Ascending aorta (tissue), 2 donors: ENCODE measurements at places on chromosomes 13 and 19. TPM values are rescaled to one million over a fixed set of nuclear protein-coding genes. Genes with fewer than 3 reads are reported as not detected.

The PODNL1 gene
- total RNA-seq, result 12.9 TPM

The ZNF823 gene
- total RNA-seq, result 5.2 TPM

The SOX1 gene
- not detected for total RNA-seq

The NPAS1 gene
- total RNA-seq, result not detected

The MUC16 gene
- total RNA-seq, result 0.32 TPM

The KLK4 gene
- total RNA-seq, result not detected

The ZNF835 gene
- 4.0 TPM for total RNA-seq

The STOML3 gene
- total RNA-seq, result not detected

The DCT gene
- not detected for total RNA-seq

The DNMT1 gene
- total RNA-seq, result 54.0 TPM

The GFY gene
- not detected for total RNA-seq

The RNF225 gene
- not detected for total RNA-seq

The ZNF99 gene
- not detected for total RNA-seq

The PGLYRP1 gene
- total RNA-seq, result not detected

The POU4F1 gene
- not detected for total RNA-seq

The TYK2 gene
- 80.7 TPM for total RNA-seq

The TYROBP gene
- total RNA-seq, result 31.5 TPM

The NTN5 gene
- total RNA-seq, result not detected

The SH2D3A gene
- total RNA-seq, result not detected

The CALR gene
- 297 TPM for total RNA-seq

The CLEC17A gene
- total RNA-seq, result not detected

The CRX gene
- not detected for total RNA-seq

The ZNF486 gene
- total RNA-seq, result 1.1 TPM

The ATP4B gene
- not detected for total RNA-seq

The SHISA7 gene
- total RNA-seq, result 0.85 TPM

The NAPSA gene
- total RNA-seq, result 1.6 TPM

The ISOC2 gene
- 96.7 TPM for total RNA-seq

The IRS2 gene
- total RNA-seq, result 42.4 TPM

The ZNF773 gene
- not detected for total RNA-seq

The KLF2 gene
- total RNA-seq, result 281 TPM

The ATP1A3 gene
- 1.1 TPM for total RNA-seq

The CD33 gene
- total RNA-seq, result 1.3 TPM

The METTL21C gene
- total RNA-seq, result not detected

The ZNF791 gene
- 6.9 TPM for total RNA-seq

The FAM174C gene
- total RNA-seq, result 156 TPM

The ADGRE2 gene
- total RNA-seq, result 0.21 TPM

The FCAR gene
- total RNA-seq, result not detected

The C13orf42 gene
- total RNA-seq, result not detected

The DMKN gene
- total RNA-seq, result 1.7 TPM

The TTYH1 gene
- 58.4 TPM for total RNA-seq
